ENCODE measurements at places on chromosomes 5 and 9.

DNA sequence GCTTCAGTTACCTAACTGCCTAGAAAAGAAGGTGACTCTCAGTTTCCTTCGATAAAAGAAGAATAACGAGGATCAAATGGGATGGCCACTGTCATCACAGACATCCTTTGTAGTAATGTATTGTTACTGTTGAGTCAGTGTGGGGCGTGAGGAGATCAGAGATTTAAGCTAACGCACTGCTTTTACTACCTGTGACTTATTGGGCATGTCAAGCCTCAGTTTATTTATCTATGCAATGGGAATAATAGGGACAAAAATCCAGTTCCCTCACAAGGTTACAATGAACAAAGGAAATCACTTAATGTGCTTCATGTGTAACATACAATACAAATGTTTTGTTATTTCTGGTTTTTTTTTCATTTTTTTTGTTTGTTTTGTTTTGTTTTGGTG is 255 bp upstream of the TRPM6 start:
- no peak for DNase-seq

GRCh38 chr5:9562141-9562540 is 16.3 kb upstream of the SEMA5A start:
- DNase-seq = peak; percentile 90

GRCh38 chr5:122565331-122565730 is 209.5 kb upstream of the SNX2 start:
- DNase-seq = no peak

GRCh38 chr5:119037496-119038215 is 33.2 kb upstream of the DMXL1 start:
- DNase-seq = no peak

DNA sequence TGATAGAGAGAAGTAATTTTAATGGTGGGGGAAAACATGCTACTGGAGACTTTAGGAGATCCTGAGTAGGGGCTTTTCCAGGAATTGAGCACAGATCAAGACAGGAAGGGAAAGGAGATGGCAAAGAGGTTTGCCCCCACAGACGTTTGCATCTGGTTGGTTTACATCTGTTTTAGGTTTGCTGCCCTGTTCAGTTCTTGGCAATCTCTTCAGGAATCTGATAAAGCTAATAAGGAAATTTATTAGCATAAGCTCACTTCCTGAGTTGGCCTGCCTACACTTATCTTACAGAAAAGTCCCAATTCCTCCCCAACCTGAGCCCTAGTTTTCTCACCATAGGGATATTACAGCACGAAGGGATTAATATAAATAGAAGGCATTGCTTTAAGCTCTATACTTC is 3.4 kb upstream of the CFAP95 start:
- no peak for DNase-seq
